NCI-H2081 (cell line): ENCODE measurements at places on chromosomes 1 and 21.

DNA sequence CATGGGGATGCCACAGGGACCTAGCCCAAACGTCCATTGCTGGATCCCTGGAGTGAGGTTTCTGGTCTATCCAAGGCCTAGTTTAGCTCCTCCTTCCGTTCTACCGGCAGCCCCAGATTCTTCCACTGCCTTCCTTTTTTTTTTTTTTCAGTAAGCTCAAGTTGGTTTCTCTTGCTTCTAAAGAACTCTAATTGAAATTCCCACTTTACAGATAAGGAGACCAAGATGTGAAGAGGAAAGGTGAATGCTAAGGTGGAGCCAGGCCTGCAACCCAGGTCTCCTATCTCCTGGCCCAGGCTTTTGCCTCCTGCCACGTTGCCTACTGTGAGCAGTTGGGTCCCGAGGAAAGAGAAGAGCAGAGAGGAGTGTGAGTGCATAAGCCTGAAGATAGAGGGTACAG is 31.5 kb upstream of the CLIC4 start:
- no peak for DNase-seq

DNA sequence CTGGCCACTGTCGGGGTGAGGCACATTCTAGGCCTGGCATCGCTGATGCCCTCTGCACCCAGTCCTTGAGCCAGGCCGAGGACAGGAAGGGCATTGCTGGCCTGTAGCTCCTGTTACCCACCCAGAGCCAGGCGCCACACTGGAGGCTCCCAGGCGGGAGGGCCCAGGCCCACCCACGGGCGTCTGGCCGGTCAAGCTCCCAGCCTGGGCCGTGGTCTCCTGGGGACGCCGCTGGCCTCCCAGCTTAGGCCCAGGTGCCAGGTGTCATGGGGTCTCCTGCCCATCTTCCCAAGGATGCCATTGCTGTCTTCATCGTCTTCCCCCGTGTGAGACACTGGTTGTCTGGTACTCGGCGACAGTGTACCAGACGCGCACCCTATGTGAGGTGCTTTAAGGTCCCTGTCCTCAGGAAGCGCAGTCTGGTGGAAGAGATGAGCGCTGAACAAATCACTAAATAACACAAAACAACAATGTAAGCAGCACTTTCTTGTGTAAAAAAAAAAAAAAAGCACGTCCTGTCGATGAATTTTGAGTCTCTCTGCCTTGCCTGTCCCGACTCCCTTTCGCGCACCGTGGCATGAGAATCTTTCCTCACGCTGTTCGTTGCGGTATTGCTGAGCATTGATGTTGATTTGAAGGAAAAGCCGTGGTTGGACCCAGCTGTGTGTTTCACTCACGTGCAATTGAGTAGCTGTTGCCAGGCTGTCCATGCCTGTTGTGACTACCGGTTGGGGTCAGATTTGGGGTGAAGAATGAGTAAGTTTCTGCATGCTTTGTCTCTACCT is 27.0 kb upstream of the TRAPPC10 start:
- DNase-seq: no peak

- DNase-seq: peak; percentile 75
These were observed 40.1 kb downstream of the TLR5 start for GRCh38 chr1:223102797-223103533.

DNA sequence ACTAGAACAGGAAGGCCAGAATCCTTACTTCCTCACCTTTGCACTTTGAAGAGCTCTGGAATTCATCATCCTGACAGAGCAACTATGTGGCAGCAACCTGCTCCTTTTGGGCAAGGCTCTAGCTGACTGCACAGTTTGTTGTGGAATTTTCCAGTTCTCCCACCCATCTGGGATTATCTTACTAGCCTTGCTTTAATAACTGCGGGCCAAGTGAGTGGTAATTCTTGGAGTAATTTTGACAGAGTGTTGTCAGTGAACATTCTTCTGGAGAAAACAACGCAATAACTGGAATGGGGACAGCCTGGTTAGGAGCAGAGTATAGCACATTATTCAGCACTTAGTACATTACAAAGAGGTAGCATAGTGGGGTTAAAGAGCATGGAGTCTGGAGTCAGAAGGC is 75.3 kb downstream of the NTMT2 start:
- DNase-seq: no peak

- no peak for DNase-seq
These were observed 30.7 kb downstream of the DMBX1 start for GRCh38 chr1:46520063-46520911.

DNA sequence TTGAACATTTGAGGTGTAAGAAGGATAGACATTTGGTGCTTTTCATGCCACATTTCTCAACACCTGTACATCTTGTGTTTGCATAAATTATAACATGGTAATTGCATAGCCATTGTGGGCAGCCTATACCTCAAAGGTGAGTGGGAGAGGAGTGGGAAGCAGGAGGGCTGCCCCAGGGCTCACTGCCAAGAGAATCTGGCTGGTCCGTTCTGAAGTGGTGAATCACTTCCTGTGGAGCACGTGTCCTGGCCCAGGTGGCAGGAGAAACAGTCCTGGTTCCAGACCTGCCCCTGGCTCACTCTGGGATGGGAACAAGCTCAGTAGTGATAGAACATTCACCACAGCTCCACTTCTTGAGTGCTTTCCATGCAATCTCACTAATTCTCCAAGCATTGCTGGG is 11.6 kb upstream of the OLFML2B start:
- peak; percentile 71 for DNase-seq

GRCh38 chr1:24154215-24154614 is 11.3 kb upstream of the IL22RA1 start:
- DNase-seq: peak; percentile 70

GRCh38 chr1:175844877-175845276 is 101.5 kb upstream of the TNR start:
- no peak for DNase-seq

DNA sequence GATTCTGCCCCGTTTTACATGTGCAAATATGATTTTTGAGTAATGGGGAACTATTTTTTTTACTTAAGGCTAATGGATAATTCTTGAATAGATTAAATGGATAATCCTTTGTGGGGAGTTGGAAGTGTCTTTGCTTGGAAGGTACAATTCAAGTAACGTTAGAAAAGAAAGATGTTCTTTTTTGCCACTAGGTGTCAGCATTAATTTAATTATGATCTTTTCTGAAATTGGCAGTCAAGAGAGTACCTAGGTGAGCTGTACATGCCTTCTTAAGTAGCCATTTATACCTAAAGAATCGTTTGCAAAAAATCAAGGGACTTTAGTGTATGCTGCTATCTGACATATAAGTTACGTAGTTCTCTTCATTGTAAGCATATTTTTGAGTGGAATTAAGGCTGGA is 2.2 kb downstream of the FBXO28 start:
- peak; percentile 70 for DNase-seq

- no peak for DNase-seq
These were observed 112.8 kb downstream of the HIVEP3 start for GRCh38 chr1:41805771-41806471.

- DNase-seq: no peak
These were observed 42.4 kb downstream of the SKI start for GRCh38 chr1:2270260-2271100.

- peak; percentile 48 for DNase-seq
These were observed 173.3 kb upstream of the FOXD3 start for GRCh38 chr1:63148825-63149645.

GRCh38 chr1:159282118-159282517 is 20.0 kb upstream of the FCER1A start:
- DNase-seq: no peak

DNA sequence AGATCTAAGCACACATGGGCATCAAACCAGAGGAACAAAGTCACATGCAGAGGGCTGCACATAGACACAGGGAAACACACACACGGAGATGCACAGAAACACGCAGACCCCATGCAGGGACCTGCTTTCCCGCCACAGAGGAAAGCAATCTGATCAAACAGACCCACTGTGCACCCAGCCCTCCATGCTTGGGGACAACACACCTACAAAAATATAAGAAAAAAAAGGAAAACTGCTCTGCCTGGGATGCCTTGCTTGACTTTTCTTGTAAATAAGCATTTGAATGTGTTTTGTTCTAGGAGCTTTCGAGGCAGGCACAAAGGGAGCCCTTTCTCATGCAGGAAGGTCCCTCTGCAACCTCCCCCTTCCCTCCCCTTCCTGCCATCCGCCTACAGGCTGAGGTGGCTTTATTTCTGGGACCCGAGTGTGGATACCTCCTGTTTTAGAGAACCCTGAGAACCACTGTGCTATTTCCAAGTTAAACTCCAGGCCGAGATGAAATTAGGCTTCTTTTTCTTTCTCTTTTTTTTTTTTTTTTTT is 3.5 kb upstream of the ICMT start:
- DNase-seq: no peak

DNA sequence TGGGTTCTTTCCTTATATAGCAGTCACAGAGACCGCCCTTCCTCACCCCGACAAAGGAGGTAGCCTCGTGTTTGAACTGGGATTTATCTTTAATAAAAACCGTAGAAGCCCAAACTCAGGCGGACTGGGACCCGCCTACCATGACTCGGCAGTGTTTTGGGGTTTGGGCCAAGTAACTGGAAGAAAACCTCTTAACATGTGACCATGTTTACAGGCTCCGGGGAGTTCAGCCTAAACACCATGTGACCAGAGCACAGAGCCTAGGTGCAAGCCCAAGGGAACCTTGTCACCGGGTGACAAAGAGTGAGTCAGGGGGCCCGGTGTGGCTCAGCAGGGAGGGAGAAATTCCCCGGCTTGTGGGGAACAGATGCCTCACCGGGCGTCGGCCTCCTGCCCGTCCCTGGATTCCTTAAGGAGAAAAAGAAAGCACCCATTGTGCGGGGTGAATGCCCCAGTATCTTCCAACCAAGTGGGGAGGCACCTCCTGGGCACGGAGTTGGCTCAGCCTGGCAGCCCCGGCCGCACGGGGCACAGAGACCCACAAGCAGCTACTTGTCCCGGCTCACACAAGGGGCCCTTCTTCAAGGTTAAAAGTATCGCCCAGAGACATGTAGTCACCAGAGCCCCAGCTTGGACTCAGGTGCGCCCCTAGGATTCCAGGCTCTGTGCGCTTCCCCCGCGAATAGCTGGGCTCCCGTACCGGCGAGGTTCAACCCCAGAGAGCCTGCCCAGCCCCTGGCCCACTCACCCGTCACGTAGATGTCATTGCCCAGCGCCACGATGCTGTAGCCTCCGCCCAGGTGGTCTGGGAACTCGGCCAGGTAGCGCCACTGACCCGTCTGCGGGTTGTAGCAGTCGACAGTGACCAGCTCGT is 1.4 kb downstream of the KLHL21 start:
- DNase-seq: no peak

DNA sequence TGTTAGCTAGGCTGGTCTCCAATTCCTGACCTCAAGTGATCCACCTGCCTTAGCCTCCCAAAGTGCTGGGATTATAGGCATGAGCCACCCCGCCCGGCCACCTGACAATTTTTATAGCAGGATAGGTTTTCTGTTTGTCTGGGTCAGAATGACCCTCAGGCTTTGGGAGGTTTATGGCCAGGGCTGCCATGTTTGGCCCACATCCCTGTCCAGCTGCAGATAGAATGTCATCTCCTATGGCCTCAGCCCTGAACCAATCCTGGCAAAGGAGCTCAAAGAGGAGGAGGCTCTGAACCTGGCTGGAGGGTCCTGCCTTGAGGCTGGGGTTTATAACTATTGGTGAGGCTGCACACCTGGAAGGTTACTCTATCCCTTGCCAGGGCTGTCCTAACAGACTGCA is 83.0 kb downstream of the HMGB4 start:
- no peak for DNase-seq

- DNase-seq: no peak
These were observed 184.4 kb downstream of the SIPA1L2 start for GRCh38 chr1:232445361-232446106.

- no peak for DNase-seq
These were observed 46.0 kb downstream of the PTPRU start for GRCh38 chr1:29282135-29282923.

GRCh38 chr1:189851806-189852367 is 625.8 kb downstream of the BRINP3 start:
- DNase-seq: no peak

GRCh38 chr1:151819976-151820623 is 11.5 kb downstream of the RORC start:
- no peak for DNase-seq

DNA sequence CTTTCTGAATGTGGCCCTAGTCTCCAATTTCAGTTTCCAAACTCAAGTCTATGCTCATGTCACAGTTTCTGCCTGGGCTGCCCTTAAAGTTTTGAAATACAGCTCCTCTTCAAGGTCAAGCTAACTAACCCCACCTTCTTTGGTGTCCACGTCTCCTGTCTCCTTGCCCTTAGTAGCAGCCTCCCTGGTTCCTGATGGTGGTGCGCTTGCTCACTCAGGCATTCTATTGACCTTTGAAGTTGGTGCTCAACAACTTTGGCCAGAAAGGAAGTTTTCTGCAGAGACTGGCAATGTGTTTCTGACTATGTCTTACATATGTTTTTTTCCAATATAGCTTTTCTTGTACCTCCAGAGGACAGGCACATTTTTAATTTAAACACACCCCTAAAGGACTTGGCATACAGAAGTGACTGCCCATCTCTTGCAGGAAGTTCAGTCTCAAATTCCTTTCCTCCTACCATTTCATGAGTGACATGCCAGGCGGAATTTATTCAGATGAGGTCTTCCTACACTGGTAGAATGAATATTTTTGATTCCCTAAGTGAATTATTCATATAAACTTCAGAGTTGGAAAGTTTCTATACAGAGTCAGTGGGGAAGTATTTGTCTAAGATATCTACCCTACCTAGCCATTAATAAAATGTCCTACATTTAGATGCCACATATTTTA is 364.3 kb upstream of the USP24 start:
- no peak for DNase-seq

- DNase-seq: no peak
These were observed at the start of gene LHX8 for GRCh38 chr1:75133750-75134646. Gene LHX8, plus strand, starts transcription at chr1:75134388. Its CDS starts 2,227 bp downstream, at chr1:75136615.

GRCh38 chr1:69551476-69552324 is 16.0 kb upstream of the LRRC7 start:
- DNase-seq: no peak

- DNase-seq: no peak
These were observed 651.8 kb downstream of the LMO4 start for GRCh38 chr1:87980494-87980893.

GRCh38 chr1:116175611-116176010 is 64.4 kb downstream of the MAB21L3 start:
- DNase-seq: no peak

GRCh38 chr21:45957551-45957950 is 24.0 kb upstream of the COL6A1 start:
- DNase-seq: no peak

- DNase-seq: no peak
These were observed 108.6 kb downstream of the FAF1 start for GRCh38 chr1:50851466-50851865.

DNA sequence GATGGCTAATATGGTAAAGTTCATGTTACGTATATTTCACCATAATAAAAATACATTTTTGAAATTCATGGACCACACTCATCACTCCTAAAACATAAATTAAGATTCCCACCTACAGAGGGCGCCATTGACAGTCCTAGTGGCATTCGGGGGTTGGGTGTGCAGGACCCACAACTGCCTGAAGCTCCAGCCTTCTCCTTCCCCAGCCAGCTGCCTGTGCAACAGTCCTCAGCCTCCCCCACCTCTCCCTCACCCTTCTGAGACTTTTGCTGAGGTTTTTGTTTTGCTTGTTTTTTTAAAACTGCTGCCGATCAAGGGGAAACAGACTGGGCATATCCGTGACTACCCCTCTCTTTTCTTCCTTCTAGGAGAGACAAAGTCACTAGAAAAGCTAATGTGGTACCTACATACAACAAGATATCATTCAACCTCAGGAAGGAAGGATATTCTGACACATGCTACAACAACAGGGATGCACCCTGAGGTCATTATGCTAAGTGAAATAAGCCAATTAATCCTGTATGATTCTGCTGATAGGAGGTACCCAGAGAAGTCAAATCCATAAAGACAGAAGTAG is 9.2 kb upstream of the EVA1C start:
- DNase-seq: peak; percentile 49

- no peak for DNase-seq
These were observed 6.3 kb upstream of the FOXD2 start for GRCh38 chr1:47431534-47431933.
